Fibroblast of lung (primary cell): ENCODE measurements at places on chromosomes 1 and 21. TPM values are rescaled to one million over a fixed set of nuclear protein-coding genes. Genes with fewer than 3 reads are reported as not detected.

GBP1 gene
- 35.7 and 45.6 TPM in 2 replicates for total RNA-seq

SLAMF8 gene
- total RNA-seq = under 0.01 TPM in 1 of 2 replicates, not detected in the other

FCAMR gene
- not detected in 2 replicates for total RNA-seq

ITLN2 gene
- not detected in 2 replicates for total RNA-seq

SMIM1 gene
- total RNA-seq = 1.5 and 2.0 TPM in 2 replicates
